HCT116 (cell line): ENCODE measurements at places on chromosomes 3 and 15. TPM values are rescaled to one million over a fixed set of nuclear protein-coding genes. Genes with fewer than 3 reads are reported as not detected.

- no peak overlapping the region for H3K4me3 ChIP-seq
- H3K4me1 ChIP-seq = no peaks in the 10 kb centered on the region
- H3K27me3 ChIP-seq = no peaks in the 10 kb centered on the region
- H3K36me3 ChIP-seq = no peaks in the 10 kb centered on the region
- DNase-seq = no peak
These were observed 314.3 kb upstream of the RASGRP1 start for GRCh38 chr15:38878926-38879325.

DNA sequence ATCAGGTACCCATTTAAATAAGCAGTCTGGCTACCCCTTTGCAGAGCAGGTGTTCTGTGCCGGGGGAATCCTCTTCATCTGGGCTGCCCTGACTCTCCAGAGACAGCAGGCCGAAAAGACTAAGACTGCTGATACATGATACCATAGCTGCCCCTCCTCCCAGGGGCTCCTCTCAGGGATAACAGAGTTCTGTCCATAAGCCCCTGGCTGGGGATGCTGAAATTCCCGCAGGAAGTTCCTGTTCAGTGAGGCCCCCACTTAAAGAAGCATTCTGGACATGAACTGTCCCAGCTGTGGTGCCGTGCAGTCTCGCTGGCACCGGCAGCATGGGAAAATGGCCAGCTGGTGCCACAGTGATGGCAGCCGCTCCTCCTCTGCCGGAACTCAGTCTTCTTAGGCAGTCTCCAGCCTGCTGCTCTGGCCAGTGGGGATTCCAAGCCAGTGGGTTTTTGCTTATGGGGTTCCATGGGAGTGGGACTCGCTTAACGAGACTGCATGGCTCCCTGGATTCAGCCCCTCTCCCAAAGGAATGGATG, 1026.2 kb downstream of the NAALADL2 start:
- H3K27ac ChIP-seq = no peak overlapping the region
- no peaks in the 10 kb centered on the region for H3K27me3 ChIP-seq
- DNase-seq = no peak
- H3K36me3 ChIP-seq = no peaks in the 10 kb centered on the region

GRCh38 chr3:100516838-100517237, 24.4 kb downstream of the TMEM45A start:
- no peaks in the 10 kb centered on the region for H3K27me3 ChIP-seq
- no peaks in the 10 kb centered on the region for H3K36me3 ChIP-seq
- H3K27ac ChIP-seq = no peak overlapping the region
- no peak for DNase-seq
- H3K4me1 ChIP-seq = no peaks in the 10 kb centered on the region

- no peak overlapping the region for H3K4me3 ChIP-seq
- peaks cover 5% of the 10 kb centered on the region for H3K4me1 ChIP-seq
- H3K36me3 ChIP-seq = no peaks in the 10 kb centered on the region
- no peak overlapping the region for H3K27ac ChIP-seq
These were observed 30.5 kb downstream of the ALS2CL start for GRCh38 chr3:46662771-46663551.

- H3K27ac ChIP-seq = no peak overlapping the region
- H3K4me3 ChIP-seq = no peak overlapping the region
- no peak for DNase-seq
- H3K4me1 ChIP-seq = no peaks in the 10 kb centered on the region
- H3K36me3 ChIP-seq = no peaks in the 10 kb centered on the region
- H3K27me3 ChIP-seq = no peaks in the 10 kb centered on the region
These were observed 345.0 kb downstream of the ZNF385D start for GRCh38 chr3:21405671-21406667.

GRCh38 chr3:183515968-183516851, 39.3 kb downstream of the KLHL6 start:
- peaks cover 14% of the 10 kb centered on the region; the same call in 1 of the 2 replicates for H3K27me3 ChIP-seq
- no peaks in the 10 kb centered on the region for H3K4me1 ChIP-seq
- H3K4me3 ChIP-seq = no peak overlapping the region
- no peaks in the 10 kb centered on the region for H3K36me3 ChIP-seq
- DNase-seq = no peak
- no peak overlapping the region for H3K27ac ChIP-seq

DNA sequence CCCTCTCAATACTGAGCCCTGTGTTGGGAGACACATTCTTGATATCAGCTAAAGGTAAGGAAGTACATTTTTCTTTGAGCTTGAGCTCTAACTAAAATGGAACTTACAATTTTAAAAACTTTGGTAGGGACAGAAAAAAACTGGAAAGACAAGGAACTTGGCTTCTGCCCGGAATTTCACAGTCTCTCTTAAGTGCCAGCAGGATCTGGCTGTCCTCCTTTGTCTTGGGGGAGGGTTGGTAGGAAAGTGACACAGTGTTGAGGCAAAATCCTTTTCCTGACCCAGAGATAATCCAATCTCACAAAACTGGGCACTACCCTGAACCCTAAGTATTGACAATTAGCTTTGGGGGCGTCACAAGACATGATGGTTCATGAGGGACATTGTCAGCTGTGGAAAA, 45.3 kb downstream of the ZPLD1 start:
- H3K27ac ChIP-seq = no peak overlapping the region
- H3K36me3 ChIP-seq = no peaks in the 10 kb centered on the region
- no peaks in the 10 kb centered on the region for H3K4me1 ChIP-seq
- no peaks in the 10 kb centered on the region for H3K27me3 ChIP-seq
- no peak overlapping the region for H3K4me3 ChIP-seq
- DNase-seq = no peak

- no peaks in the 10 kb centered on the region for H3K27me3 ChIP-seq
- H3K4me3 ChIP-seq = no peak overlapping the region
- no peaks in the 10 kb centered on the region for H3K4me1 ChIP-seq
- H3K36me3 ChIP-seq = no peaks in the 10 kb centered on the region
- no peak overlapping the region for H3K27ac ChIP-seq
These were observed 1.1 kb downstream of the ATP10A start for GRCh38 chr15:25862071-25862471.

- H3K27me3 ChIP-seq = no peaks in the 10 kb centered on the region
- no peak for DNase-seq
- H3K36me3 ChIP-seq = no peaks in the 10 kb centered on the region
- H3K4me1 ChIP-seq = no peaks in the 10 kb centered on the region
- H3K4me3 ChIP-seq = no peak overlapping the region
These were observed 60.5 kb upstream of the DPH6 start for GRCh38 chr15:35606450-35606779.

The RPP25 gene
- total RNA-seq = 5.9 TPM

The SAMMSON gene
- not detected for total RNA-seq

The HDC gene
- total RNA-seq = not detected
